NCI-H1105 treated with DMSO at 0.1 percent for 48 hours (cell line): ENCODE measurements at places on chromosomes 11 and 22.

- DNase-seq, result no peak
Measured at GRCh38 chr11:5749836-5750235, 4.2 kb upstream of the OR52N4 start.

DNA sequence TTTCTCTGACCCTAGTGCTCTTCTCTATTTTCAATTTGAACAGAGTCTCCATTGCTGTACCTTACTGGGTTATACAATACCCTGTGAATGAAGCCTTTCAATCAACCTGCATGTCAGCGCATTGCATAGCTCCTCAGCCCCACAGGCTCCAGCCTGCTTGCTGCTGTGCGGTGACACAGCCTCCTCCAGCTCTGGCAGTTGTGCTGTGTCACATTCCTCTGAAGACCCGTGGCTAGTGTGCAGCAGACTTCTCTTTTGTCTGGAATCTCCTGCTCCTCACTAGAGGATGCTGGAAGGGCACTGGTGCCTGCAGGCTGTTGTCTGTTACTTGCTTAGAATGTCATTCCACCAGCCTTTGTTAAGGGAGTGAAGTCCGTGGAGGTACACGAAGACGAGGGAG is 390.1 kb upstream of the B3GAT1 start:
- DNase-seq, result no peak

- DNase-seq, result no peak
Measured at GRCh38 chr11:44529895-44530412, 35.5 kb upstream of the CD82 start.

- DNase-seq, result no peak
Measured at GRCh38 chr22:17120281-17120680, 879 bp downstream of the TMEM121B start.

GRCh38 chr11:14186046-14186775 is 172.8 kb downstream of the RRAS2 start:
- no peak for DNase-seq
